Activated CD4-positive, alpha-beta memory T cell treated with anti-CD3 and anti-CD28 coated beads for 36 hours (primary cell): ENCODE measurements at places on chromosomes 3 and 15. TPM values are rescaled to one million over a fixed set of nuclear protein-coding genes. Genes with fewer than 3 reads are reported as not detected.

GRCh38 chr3:89280301-89280700 lies 172.9 kb downstream of the EPHA3 start:
- no peak overlapping the region for H3K27ac ChIP-seq
- no peaks in the 10 kb centered on the region for H3K27me3 ChIP-seq
- no peak for DNase-seq
- H3K36me3 ChIP-seq = no peaks in the 10 kb centered on the region

GRCh38 chr15:74579001-74579400 lies 36.6 kb upstream of the CLK3 start:
- peaks cover 17% of the 10 kb centered on the region for H3K36me3 ChIP-seq
- no peak for DNase-seq

GRM2 gene
- 0.29 TPM for total RNA-seq

DNA sequence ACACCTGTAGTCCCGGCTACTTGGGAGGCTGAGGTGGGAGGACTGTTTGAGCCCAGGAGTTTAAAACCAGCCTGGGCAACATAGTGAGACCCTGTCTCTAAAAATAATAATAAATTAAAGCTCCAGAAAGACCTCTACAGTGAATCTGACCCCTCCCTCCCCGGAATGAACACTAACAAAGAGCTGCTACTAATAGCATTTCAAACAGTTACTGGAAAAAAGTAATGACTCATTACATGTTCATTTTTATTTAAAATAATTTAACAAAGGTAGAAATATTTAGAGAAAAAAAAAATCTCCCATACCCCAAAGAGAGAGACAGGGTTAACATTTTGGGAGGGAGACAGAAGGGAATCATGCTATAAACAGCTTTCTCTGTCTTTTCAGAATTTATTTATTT lies 2.2 kb upstream of the UBA3 start:
- peak overlapping the region; percentile 43 for H3K4me3 ChIP-seq
- H3K27ac ChIP-seq = peak overlapping the region; percentile 97
- H3K36me3 ChIP-seq = peaks cover 14% of the 10 kb centered on the region
- H3K27me3 ChIP-seq = no peaks in the 10 kb centered on the region

DNA sequence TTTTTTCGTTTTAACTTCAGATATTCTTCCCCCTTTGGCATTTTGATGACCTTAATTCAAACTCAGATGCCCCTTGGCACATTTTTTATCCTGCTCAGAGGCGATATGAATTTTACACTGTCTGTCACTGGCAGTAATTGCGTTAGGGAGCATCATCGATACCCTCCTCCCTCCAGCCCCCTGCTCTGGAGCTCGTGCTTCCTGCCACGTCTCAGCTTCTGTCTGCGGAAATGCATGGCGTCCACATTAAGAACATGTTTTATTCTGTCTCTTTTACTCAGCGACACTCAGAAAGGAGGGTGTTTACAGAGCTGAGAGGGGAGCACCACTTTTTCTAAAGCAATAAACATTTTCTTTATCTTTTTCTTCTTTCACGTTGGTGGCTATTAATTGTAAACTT lies 254.2 kb downstream of the EBLN2 start:
- H3K27me3 ChIP-seq = no peaks in the 10 kb centered on the region
- no peaks in the 10 kb centered on the region for H3K4me1 ChIP-seq
- DNase-seq = no peak
- no peak overlapping the region for H3K27ac ChIP-seq
- no peak overlapping the region for H3K4me3 ChIP-seq

GRCh38 chr3:37467761-37468160 lies 293.4 kb upstream of the LRRFIP2 start:
- H3K27ac ChIP-seq = no peak overlapping the region
- no peak overlapping the region for H3K4me3 ChIP-seq
- peaks cover 4% of the 10 kb centered on the region for H3K27me3 ChIP-seq
- no peaks in the 10 kb centered on the region for H3K4me1 ChIP-seq
- DNase-seq = no peak

GRCh38 chr3:154137036-154137435 lies 15.8 kb downstream of the ARHGEF26 start:
- no peaks in the 10 kb centered on the region for H3K36me3 ChIP-seq
- no peak overlapping the region for H3K4me3 ChIP-seq
- no peak for DNase-seq
- H3K27ac ChIP-seq = no peak overlapping the region

FOXL2NB gene
- total RNA-seq = not detected

DNA sequence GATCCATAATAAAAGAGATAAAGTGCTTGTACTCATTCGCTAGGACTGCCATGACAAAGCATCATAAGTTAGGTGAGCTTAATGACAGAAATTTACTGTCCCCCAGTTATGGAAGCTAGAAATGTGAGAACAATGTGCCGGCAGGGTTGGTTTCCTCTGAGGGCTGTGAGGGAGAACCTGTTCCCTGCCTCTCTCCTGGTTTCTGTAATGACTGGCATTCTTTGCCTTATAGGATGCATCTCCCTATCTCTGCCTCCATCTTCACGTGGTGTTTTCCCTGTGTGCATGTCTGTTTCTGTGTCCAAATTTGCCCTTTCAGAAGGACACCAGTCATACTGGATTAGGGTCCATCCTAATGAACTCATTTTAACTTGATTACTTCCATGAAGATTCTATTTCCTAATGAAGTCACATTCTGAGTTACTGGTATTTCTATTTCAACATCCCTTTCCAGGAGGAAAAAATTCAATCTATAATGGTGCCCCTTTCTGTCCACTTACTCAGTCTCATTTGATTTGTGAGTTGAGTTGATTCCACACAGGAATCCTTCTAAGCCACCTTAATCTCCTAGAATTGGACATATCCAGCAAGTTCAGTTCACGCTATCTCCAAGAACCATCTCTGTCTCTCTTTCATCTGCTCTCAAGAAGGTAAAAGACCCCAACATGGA lies 71.2 kb upstream of the LIPC start:
- DNase-seq = no peak
- no peak overlapping the region for H3K27ac ChIP-seq
- H3K27me3 ChIP-seq = peaks cover 4% of the 10 kb centered on the region
- H3K4me3 ChIP-seq = no peak overlapping the region
- H3K36me3 ChIP-seq = no peaks in the 10 kb centered on the region
- H3K4me1 ChIP-seq = peaks cover 27% of the 10 kb centered on the region

PARP15 gene
- total RNA-seq = 11.0 TPM

- H3K27ac ChIP-seq = no peak overlapping the region
- DNase-seq = no peak
- no peaks in the 10 kb centered on the region for H3K36me3 ChIP-seq
- H3K4me3 ChIP-seq = no peak overlapping the region
Observed at GRCh38 chr3:156918746-156919145, 92.6 kb downstream of the LEKR1 start.

HGD gene
- 0.12 TPM for total RNA-seq

DNA sequence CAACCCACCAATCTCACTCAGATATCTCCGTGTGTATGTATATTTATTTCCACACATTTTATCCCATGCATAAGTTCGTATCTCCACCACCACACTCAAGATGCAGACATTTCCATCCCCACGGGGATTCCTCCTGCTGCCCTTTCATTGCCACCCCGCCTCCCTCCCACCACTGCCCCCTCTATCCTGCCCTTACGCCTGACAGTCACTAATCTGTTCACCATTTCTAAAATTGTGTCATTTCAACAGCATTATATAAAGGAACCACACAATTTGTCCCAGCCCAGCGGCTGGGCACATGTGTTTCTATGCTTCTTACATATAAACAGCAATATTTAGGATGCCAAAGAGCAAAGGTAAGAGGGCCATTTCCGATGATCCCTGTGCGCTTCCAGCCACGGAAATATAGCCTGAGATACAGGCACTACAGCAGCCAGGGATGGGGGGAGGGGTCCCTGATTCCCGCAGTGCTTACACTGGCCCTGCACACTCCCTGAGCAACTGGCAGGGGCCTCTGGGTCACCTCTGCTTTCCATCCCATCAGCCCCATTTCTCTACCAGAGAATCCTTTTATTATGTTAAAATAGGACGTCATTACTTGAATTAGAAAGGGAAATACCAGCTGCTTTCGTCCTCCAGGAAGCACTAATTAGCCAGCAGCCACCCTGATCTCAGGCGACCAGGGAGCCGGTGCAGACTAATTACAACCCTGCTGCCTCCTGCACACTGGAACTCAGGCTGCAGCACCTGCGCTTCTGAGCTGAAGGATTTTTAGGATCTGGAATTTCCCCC lies 372.0 kb upstream of the ATP10A start:
- no peak overlapping the region for H3K27ac ChIP-seq
- no peak for DNase-seq
- no peak overlapping the region for H3K4me3 ChIP-seq
- no peaks in the 10 kb centered on the region for H3K36me3 ChIP-seq
- H3K4me1 ChIP-seq = no peaks in the 10 kb centered on the region

DNA sequence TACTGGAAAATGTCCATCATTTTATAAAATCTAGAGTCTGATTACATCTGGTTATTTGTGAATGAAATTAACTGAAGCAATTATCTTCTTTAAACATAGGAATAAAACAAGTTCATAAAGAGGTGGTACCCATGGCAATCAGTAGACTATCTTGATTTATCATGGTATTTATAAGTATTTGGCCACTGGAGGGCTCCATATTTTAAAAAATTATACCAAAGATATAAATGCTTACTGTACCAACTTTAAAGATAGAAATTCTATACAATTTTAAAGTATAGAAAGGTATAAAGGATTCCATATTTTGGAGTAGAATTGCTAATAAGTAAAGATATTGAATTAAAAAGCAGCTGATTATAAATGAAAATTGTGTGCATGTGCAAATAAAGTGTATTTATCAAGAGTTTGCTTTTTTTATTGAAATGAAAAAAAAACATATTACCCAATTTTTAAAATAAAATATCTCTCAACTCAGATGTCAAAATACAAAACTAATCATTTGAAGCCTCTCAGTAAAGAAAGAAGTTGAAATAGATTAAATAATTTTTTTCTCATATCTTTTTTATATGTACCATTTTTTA lies 105.3 kb downstream of the BBX start:
- no peaks in the 10 kb centered on the region for H3K27me3 ChIP-seq
- peaks cover 30% of the 10 kb centered on the region for H3K4me1 ChIP-seq
- no peaks in the 10 kb centered on the region for H3K36me3 ChIP-seq

DNA sequence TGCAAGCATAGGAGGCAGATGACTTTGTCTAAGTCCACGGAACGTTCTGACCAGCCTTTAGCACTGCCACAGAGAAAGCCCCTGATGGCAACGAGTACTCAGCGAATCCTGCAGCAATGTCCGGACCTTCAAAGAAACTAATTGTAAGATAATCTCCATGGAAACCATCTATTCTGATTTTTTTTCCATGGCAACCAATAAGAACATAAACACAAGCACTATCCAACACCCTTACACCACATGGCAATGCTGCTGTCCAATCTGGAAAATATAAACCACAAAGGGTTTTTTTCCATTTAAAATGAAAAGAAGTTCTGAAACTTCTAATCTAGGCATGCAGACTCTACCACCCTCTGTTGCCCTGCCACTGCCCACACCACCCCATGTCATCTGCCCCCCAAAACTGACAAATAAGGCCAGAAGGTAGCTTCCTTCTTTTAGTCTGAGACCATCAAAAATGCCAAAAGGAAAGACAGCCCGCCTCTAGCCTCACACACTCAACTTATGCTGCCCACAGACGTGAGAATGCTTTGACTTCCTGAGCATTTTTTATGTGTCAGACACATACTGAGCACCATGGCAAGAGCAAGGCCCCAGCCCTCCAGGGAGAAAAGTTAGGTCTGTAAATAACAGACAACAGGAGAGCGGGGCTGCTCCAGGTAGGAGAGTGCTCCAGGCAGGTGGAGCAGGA lies 44.5 kb downstream of the POC1A start:
- no peak for DNase-seq
- H3K36me3 ChIP-seq = no peaks in the 10 kb centered on the region
- H3K4me1 ChIP-seq = no peaks in the 10 kb centered on the region
- no peak overlapping the region for H3K27ac ChIP-seq
- H3K4me3 ChIP-seq = no peak overlapping the region
- H3K27me3 ChIP-seq = no peaks in the 10 kb centered on the region

MOBP gene
- not detected for total RNA-seq

DNA sequence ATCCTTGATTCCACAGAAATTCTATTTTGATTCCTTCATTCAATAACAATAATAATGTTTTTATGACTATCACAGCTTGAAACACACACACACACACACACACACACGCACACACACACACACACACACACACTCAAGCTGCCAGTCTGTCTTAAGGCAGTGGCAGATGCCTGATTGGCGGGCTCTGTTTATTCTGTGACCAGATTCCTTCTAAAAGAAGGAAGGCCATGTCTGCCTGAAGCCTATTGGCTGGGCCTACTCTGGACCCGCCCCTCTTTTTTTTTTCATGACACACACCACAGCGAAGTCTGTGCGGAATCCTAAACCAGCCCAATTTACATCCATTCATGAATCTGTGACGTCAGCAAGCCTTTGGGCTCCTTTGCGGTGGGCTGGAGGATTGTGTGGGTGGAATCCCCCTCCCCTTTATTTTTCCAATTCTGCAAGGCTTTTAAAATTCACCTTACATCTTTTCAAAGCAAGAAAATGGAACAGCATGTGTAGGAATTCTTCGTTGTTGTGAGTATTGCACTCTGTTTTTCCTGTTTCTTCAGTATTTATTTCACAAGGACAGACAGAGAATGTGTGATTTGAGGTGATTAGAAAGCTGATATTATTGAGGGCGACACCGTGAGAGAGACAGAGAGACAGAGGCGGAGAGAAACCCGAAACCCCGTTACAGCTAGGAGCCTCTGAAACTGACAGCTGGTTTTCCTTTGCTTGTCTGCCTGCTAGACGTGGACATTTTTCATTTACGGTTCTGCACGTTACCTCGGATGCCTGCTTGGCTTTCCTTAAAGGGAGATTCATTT lies at the start of gene MAP3K13:
Gene MAP3K13 (plus strand): TSS at position 287 of the 812 bp plus-strand sequence. CDS start 65,446 bp downstream, outside the sequence.
- H3K27me3 ChIP-seq = peaks cover 30% of the 10 kb centered on the region

DNA sequence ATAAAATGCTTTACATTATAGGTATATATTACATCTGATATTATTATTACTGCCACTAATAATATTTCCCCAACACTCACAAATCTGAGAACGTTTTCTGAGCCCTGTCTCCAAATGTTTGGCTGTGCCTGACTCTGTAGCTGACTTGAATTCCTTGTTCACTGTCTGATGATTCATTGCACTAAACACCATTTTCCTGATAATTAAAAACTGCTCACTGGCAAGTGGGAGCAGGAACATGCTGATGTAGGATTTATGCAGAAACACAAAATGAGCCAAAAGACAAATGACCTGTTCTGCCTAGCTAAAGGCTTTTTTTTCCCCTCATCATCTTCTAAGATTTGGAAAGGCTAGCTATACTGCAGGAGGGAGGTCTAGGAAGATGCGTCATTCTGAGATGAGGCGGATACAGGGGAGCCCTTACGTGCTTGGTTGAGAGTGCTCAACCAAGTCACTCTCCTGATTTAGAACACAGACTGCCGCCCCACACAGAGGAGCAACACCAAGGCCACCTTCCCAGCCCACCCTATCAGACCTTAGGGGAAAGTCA lies 380.7 kb downstream of the EPHB1 start:
- H3K27ac ChIP-seq = no peak overlapping the region
- no peaks in the 10 kb centered on the region for H3K36me3 ChIP-seq
- H3K4me1 ChIP-seq = no peaks in the 10 kb centered on the region
- no peaks in the 10 kb centered on the region for H3K27me3 ChIP-seq

MORC1 gene
- not detected for total RNA-seq

IQGAP1 gene
- 186 TPM for total RNA-seq

GOLGA6L4 gene
- total RNA-seq = 0.92 TPM

GRCh38 chr3:134838599-134838998 lies 43.5 kb downstream of the EPHB1 start:
- H3K4me1 ChIP-seq = no peaks in the 10 kb centered on the region
- H3K27ac ChIP-seq = no peak overlapping the region
- H3K27me3 ChIP-seq = no peaks in the 10 kb centered on the region
- H3K36me3 ChIP-seq = no peaks in the 10 kb centered on the region
- DNase-seq = no peak

WDR93 gene
- total RNA-seq = not detected
